ENCODE measurements at places on chromosomes 7 and 10.

DNA sequence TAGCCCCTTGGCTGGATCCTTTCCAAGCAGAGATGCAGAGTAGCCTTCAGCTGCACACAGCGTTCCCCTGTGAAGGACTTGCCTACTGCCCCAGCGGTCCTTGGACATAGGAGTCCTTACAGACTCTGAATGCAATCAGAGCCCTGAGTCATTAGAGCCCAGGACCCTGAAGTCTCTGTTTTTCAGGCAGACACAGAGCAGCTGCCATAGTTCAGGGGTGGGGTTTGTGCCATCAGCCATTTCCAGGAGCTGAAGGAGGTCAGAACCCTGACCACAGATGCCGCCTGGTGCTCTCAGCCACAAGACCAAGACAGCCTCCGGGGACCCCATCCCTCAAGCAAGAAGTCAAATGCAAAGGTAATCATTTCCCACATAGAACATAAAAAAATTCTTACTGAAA lies 32.8 kb upstream of the WDFY4 start:
- no peak for DNase-seq

DNA sequence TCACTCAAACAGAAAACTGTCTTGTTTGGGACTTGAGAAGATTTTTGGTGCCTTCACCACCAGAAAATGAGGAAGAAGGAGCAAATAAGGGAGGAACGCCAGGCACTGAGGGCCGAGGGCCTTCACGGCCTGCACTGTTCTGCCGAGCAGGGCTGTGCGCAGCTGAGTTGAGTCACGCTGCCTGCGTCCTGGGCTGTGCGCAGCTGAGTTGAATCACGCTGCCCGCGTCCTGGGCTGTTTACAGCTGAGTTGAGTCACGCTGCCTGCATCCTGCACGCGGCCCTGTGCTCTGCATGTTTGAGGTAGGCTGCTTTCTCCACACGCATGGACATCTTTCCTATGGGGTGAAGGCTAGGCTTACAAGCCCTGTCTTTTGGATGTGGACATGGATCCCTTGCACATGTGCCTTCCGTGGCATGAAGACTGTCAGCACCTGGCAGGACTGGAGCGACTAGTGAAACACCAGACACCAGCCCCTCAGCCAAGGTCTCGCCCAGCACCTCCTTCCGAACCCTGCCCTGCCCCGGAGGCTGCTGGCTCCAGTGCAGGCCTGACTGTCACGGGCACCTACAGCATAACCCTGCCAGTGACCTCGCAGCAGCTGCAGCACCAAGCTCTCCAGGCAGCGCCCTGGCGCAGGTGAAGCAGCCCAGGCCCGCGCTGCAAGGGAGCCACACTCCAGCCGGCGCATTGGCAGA lies 96.7 kb downstream of the HTR5A start:
- no peak for DNase-seq

DNA sequence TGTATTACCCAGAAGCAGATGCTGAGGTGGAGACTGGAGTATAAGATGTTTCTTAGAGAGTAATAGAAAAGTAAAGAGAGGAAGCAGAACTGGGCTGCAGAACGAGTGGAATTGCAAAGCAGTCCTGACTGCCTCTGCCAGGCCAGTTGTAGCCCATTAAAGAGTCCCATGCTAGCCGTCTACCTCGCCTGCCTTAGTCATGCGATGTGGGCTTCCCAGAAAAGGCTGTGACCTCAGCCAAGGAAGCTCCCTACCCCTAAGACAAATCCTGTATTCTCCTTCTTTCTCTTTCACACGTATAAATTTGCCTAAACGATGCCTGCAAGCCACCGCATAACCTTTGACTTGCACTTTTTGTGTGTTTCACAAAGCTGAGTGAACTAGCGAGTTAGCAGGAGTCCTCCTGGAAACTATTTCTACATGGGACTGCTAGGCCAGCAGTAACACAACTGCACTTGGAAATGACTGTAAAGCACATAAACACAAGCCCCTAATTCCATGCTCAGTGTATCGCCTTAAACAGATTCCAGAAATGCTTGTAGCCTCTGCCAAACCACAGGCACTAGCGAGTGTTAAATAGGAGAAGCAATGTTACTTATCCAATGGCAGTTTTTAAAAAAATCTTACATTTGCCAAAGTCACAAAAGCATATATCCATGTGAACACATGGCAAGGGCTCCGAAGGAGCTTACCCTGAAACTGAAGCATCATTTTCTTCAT lies 47.4 kb upstream of the GNAI1 start:
- peak; percentile 8 for DNase-seq

DNA sequence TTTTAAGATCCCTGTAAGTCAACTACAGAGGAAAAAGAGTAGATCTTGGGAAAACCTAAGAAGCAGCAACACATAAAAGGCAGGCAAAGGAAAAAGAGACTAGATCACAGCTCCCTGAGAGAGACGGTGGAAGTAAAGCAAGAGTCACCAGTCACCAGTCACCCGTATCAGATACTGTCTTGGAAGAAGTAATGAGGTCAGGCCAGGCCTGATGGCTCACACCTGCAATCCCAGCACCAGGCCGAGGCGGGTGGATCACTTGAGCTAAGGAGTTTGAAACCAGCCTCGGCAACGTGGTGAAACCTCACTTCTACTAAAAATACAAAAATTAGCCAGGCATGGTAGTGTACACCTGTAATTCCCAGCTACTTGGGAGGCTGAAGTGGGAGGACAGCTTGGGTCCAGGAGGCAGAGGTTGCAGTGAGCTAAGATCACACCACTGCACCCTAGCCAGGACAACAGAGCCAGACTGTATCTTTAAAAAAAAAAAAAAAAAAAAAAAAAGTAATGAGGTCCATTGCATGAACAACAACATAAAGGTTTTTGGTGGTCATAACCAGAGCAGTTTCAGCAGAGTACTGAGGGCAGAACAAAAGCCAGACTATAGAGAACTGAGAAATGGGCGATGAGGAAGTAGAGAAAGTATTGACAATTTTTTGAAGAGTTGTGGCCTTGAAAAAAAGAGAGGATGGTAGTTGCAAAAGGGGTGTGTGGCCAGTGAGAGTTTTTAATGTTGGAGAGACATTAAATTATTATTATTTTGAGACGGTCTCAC lies 16.9 kb downstream of the ZNF713 start:
- no peak for DNase-seq

DNA sequence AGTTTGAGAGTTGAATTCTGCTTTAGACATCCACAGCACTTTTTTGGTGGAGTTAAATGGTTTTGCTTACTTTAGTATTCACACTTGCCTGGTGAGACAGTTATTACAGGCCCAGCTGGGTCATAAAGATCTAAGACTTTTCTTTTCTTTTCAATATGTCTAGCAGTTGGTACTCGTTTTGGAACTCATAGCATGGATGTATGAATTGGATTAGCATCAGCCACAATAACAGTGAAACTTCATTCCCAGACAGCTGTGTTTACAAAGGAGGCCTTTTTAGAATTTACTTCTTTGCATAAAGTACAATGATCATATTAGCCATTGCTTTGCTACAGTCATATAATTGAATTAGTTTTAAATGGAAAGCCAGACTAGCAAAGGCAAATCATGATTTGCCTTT lies 168.4 kb upstream of the DKK1 start:
- DNase-seq = no peak

- DNase-seq = no peak
These were observed 165.1 kb downstream of the GLRX3 start for GRCh38 chr10:130301021-130301892.

DNA sequence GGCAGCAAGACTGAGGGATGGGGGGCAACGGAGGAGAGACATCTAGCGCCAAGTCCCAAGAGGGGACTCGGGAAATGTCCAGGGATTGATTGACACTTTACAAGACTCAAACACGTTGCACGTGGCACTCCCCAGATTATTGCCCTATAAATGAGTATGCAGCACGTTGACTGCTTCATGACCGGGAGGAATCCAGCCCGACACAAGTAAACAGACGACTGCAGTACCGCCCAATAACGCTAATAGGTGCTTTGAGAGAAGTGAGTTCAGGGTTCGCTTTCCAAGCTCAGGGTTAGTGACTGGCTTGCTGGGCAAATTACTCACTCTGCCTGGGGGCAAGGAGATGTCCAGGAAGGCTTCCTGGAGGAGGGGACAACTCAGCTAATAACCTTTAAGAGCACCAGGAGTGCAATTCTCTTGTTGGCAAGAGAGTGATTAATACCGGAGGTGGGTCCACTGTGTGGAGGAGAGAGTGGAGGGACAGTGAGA lies 73.3 kb upstream of the MYL10 start:
- DNase-seq = no peak

DNA sequence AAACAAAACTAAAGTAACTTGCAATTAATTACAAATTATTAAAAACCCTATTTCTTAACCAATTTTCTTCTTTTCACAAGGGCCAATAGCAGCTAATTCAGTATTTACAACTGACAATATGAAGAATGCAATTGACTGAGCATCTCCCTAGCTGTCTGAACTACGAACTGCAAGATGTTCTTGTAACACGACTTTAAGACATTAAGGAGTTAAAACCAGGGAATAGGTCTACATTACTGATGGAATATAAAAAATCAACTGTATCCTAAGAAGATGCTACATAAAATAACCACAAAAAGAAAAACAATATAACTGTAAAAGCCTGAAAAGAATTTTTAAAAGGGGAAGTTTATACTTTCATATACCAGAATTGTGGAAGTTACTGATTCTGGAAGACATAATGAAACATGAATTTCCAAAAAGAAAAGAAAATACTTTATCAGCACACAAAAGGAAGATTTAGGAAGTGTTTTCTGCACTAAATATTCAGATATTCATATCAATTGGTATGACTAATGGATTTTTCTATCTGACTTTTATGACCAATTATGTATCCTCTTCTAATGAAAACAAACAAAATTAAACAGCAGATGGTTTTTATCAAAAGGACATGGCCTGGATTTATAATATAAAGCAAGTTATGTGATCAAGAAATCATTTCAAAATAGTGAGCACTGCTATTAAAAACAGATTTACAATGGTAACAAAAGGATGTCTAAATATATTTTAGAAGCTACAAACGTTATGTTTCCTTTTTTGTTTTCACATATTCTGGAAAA lies 1.6 kb downstream of the GPR22 start:
- DNase-seq = no peak

DNA sequence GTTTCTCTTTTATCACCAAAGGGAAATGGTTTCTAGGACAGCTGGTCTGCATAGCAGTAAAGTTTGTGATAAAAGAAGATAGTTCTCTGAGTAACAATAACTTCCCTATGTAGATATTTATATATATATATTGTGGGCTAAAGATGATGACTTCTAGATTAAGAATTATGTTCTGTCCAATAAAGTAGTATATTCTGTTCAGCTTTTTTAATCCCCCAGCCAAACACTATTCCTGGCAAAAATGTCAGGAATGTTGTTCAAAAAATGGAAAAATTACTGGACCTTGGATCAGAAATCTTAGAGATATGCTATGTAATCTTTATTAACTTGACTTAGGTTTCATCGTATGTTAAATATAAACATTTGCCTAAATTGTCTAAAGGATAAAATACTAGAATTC lies 136.3 kb upstream of the GNAI1 start:
- DNase-seq = no peak

- DNase-seq = no peak
These were observed 298.9 kb upstream of the CNTNAP2 start for GRCh38 chr7:145817687-145818086.

GRCh38 chr10:116768786-116769185 lies 26.4 kb upstream of the HSPA12A start:
- peak; percentile 6 for DNase-seq

DNA sequence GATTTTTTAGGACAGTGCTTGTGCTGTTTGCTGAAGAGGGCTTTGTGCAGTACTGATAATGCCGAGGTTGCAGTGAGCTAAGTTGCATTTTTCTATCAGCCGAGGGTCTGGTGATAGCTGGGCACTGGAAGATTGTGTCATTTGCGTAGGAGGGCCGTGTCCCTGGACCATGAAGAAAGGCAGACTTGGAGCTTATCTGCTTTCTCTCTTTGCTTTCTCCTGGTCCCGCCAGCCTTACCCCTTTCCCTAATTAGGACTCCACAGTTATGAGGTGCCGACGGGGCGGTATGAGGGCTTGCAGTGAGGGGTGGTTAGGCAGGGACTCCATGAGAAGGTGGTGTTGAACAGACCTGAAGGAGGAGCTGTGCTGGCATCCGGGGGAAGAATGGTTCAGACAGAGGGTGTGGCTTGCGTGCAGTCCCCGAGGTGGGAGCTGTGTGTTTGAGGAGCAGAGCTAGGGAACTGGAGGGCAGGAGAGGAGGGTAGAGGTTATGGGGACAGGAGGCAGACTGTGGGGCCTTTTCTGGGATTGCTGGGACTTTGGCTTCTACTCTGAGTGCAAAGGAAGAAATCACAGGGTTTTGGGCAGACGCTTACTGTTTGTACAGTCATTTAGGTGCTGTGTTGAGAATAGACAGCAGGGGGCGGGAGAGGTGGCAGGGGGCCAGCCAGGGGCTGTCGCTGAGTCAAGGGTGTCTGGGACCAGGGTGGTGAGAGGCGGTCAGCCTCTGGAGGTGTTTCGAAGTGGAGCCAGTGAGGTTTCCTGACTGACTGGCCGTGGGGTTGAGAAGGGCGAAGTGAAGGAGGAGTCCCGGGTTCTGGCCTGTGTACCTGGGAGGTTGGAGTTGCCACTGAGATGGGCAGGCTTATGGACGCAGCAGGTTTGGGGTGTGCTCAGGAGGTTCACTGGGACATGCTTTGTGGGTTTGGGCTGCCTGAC lies 43.4 kb downstream of the PRF1 start:
- peak; percentile 60 for DNase-seq

DNA sequence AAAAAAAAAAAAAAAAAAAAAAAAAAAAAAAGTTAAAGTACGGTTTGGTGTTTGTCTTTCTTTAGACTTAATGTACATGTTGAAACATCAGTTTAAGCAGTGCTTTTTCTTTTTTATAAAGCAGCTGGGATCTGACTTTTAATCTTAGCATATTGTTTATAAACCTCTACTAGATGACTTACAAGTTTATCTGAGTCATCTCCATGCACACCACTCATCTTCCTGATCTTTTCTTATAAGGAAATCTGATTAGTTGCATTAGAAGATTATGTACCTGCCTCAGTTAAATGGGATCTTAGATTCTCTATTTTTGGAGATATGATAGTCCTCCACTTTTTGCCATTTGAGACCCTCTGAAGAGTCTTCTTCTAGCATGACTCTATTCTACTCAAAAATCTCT lies 391.9 kb upstream of the LRGUK start:
- no peak for DNase-seq
